ENCODE measurements at places on chromosomes 7 and 10. TPM values are rescaled to one million over a fixed set of nuclear protein-coding genes. Genes with fewer than 3 reads are reported as not detected.

The HSPB1 gene
- 80.7 TPM for total RNA-seq

The FAM20C gene
- 3.6 TPM for total RNA-seq

The SLC26A5 gene
- total RNA-seq, result not detected

The GBX1 gene
- not detected for total RNA-seq

The ANKMY2 gene
- 10.9 TPM for total RNA-seq

The SYNPO2L gene
- total RNA-seq, result not detected

The RET gene
- not detected for total RNA-seq

The CPN1 gene
- not detected for total RNA-seq

The CRYGN gene
- not detected for total RNA-seq

The BAMBI gene
- total RNA-seq, result 1.7 TPM

The PALS2 gene
- total RNA-seq, result 38.2 TPM

The CFAP70 gene
- total RNA-seq, result 1.2 TPM

DNA sequence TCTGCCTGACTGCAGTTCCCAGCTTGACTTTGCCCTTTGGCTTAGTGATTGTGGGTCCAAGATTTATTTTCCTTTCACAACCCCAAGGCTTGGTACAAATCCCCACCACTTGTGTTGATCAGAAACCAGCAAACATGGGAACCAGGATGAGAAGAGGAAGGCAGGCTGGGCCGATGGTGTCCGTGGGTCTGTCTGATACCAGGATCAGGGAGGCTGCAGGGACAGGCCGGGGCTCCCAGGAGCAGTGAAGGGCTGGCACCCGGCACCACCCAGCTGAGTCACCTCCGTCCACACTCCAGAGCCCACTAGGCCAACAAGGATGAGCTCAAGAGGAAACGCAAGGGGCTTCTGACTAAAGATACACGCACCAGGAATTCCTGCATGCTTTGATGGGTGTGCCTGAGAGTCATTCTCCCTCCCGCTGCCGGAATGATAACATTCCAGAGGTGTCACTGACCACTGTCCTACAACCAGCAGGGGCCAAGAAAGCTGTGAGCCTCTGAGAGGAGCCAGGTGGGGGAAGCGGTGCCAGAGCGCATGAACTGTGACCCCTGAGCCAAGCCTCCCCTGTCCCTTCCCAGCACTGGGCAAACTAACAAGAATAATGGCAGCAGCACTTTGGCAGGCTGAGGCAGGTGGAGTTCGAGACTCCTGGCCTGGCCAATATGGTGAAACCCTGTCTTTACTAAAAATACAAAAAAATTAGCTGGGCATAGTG is 29.2 kb upstream of the PROSER2 start:
- H3K27me3 ChIP-seq, result no peaks in the 10 kb centered on the region
- no peak for DNase-seq
- H3K36me3 ChIP-seq, result no peaks in the 10 kb centered on the region
- H3K27ac ChIP-seq, result no peak overlapping the region

DNA sequence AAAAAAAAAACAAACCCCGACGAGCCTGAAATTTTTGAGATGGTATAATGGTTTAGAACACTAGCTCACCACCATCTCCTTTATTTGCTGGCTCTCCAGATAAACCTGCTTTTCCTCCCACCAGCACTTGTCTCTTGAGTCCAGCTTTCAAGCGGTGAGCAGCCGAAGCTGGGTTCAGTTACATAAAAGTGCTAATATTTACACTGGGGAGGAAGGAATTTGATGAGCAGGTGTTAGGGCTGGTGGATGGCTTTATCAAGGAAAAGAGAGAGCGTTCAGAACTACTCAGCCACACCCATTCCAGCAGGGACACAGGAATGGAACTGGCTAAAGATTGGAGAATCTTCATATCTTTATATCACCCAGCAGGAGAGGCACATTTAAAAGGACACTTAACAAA is 6.6 kb upstream of the CALML3 start:
- H3K27me3 ChIP-seq, result no peaks in the 10 kb centered on the region
- H3K4me3 ChIP-seq, result no peak overlapping the region
- DNase-seq, result no peak
- H3K36me3 ChIP-seq, result no peaks in the 10 kb centered on the region
- no peaks in the 10 kb centered on the region for H3K4me1 ChIP-seq
- H3K27ac ChIP-seq, result no peak overlapping the region

GRCh38 chr7:95324431-95324830 is at the start of gene PON1:
Gene PON1 (minus strand): TSS chr7:95324532. CDS start chr7:95324475, 57 bp downstream.
- H3K27ac ChIP-seq, result no peak within 1 kb of the TSS
- H3K36me3 ChIP-seq, result no peaks in the 10 kb centered on the region
- no peak for DNase-seq
- H3K27me3 ChIP-seq, result peaks cover 7% of the 10 kb centered on the region
- H3K4me1 ChIP-seq, result no peaks in the 10 kb centered on the region

- no peaks in the 10 kb centered on the region for H3K36me3 ChIP-seq
- no peak for DNase-seq
- H3K4me1 ChIP-seq, result no peaks in the 10 kb centered on the region
- no peak overlapping the region for H3K4me3 ChIP-seq
- no peak overlapping the region for H3K27ac ChIP-seq
- H3K27me3 ChIP-seq, result no peaks in the 10 kb centered on the region
Measured at GRCh38 chr10:76015245-76015644, 583.8 kb downstream of the LRMDA start.

DNA sequence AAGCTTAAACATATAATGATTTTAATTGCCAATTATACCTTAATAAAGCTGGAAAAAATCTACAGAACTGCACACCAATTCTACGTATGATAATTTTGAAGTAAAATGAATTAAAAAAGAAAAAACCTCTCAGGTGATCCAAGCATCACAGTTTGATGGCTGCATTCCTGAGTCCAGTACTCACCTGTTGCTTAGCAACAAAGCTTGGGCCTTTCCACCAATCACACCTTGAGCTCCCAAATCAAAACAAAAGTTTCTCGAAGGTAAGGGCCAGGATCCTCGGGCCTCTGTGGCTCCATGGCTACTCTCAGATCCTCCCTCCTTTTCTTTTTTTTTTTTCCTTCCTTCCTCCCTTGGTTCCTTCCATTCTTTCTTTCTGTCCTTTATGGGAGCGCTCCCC is 137.2 kb upstream of the PCBD1 start:
- no peak overlapping the region for H3K4me3 ChIP-seq
- H3K36me3 ChIP-seq, result no peaks in the 10 kb centered on the region
- H3K4me1 ChIP-seq, result no peaks in the 10 kb centered on the region

DNA sequence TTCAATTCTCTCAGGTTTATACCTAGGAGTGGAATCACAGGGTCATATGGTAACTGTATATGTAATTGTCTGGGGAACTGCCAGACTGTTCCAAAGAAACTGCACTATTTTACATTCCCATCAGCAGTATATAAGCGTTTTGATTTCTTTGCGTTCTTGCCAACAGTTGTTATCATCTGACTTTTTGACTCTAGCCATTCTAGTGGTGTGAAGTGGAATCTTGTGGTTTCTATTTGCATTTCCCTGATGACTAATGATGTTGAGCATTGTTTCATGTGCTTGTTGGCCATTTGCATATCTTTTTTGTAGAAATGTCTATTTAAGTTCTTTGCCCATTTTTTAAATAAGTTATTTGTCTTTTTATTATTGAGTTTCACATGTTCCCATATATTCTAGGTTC is 44.3 kb upstream of the ZC3HAV1 start:
- H3K36me3 ChIP-seq, result no peaks in the 10 kb centered on the region
- H3K27me3 ChIP-seq, result no peaks in the 10 kb centered on the region
- no peak overlapping the region for H3K4me3 ChIP-seq
- no peak for DNase-seq
- no peak overlapping the region for H3K27ac ChIP-seq

GRCh38 chr10:91575044-91575610 is 57.7 kb downstream of the PPP1R3C start:
- DNase-seq, result no peak
- no peak overlapping the region for H3K4me3 ChIP-seq
- H3K27ac ChIP-seq, result no peak overlapping the region
- H3K36me3 ChIP-seq, result no peaks in the 10 kb centered on the region

- no peaks in the 10 kb centered on the region for H3K27me3 ChIP-seq
- H3K4me1 ChIP-seq, result no peaks in the 10 kb centered on the region
- H3K4me3 ChIP-seq, result no peak overlapping the region
- no peak overlapping the region for H3K27ac ChIP-seq
- H3K36me3 ChIP-seq, result no peaks in the 10 kb centered on the region
Measured at GRCh38 chr7:111499027-111499426, 63.3 kb downstream of the IMMP2L start.

DNA sequence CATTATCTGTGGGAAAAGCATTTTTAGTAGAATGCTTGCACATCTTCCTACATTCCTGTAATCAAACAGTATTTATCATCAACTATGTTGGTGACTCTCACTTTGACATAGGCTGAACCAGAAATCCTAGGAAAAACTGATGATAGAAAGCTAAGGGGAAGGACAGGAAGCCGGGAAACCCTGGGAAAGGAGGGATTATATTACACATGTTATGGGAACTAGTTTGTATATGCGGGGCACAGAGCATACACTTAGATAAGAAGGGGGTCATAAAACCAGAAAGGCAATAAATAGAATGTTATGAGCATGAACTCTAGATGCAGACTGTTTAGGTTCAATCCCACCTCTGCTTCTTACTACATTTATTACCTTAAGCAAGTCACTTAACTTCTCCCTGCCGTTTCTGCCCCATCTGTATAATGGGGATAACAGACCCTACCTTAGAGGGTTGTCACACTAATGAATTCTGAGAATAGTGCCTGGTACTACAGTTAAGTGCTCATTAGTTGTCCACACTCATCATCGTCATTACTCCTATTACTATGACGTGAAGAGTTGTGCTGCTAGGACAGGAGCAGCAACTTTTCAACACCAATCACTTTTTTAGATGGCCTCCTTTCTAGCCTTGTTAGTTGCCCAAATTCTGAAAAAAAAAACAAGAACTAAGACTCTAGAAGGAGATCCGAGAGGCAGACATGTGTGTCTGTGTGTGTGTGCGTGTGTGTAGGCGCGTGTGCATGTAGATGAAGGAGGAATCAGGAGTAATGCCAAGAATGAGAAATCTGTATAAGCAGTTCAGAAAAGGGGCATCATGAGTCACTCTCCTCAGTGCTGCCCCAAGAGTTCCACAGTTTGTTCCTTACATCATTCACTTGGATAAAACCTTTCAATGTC is 52.2 kb downstream of the KMT2C start:
- DNase-seq, result no peak
- H3K27ac ChIP-seq, result no peak overlapping the region
- H3K4me1 ChIP-seq, result peaks cover 12% of the 10 kb centered on the region
- H3K27me3 ChIP-seq, result no peaks in the 10 kb centered on the region
- H3K4me3 ChIP-seq, result no peak overlapping the region

DNA sequence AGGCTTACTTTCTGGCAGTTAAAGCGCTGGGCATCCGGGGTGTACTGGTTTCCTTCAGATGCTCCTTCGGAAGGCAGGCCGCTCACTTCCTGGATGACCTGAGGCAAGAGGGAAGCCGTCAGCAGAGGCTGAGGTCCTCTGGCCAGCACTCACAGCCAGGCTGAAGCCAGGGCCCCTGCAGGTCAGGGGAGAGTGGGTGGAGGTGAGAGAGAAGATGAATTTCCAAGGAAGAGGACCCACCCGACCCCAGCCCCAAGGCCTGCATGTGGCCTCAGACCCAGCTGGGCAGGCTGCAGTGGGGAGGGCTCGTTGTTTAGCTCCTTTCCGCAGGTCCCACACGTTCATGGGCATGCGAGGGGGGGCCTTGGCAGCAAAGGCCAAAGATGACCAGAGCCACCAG is 71.3 kb downstream of the VWA2 start:
- H3K27me3 ChIP-seq, result no peaks in the 10 kb centered on the region
- H3K27ac ChIP-seq, result no peak overlapping the region
- DNase-seq, result no peak
- no peak overlapping the region for H3K4me3 ChIP-seq
- H3K36me3 ChIP-seq, result no peaks in the 10 kb centered on the region

DNA sequence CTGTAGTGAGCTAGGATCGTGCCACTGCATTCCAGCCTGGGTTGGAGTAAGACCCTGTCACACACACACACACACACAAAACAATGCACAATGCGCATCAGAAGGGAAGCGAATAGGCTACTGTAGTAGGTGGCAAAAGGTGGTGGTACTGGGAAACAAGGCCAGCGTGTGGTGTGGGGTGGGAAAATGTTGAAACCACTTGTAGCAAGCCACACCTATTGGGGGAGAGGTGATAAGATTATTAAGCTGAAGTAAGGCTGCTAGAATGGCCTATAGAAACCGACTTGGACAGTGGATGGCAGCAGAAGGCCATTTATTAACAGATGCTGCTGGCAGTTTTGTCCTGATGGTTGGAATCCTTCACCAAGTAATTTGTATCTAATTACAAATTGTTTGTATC is 7.2 kb upstream of the CHCHD1 start:
- peak overlapping the region; percentile 90 for H3K27ac ChIP-seq
- H3K4me1 ChIP-seq, result peaks cover 35% of the 10 kb centered on the region
- peaks cover 26% of the 10 kb centered on the region for H3K36me3 ChIP-seq

DNA sequence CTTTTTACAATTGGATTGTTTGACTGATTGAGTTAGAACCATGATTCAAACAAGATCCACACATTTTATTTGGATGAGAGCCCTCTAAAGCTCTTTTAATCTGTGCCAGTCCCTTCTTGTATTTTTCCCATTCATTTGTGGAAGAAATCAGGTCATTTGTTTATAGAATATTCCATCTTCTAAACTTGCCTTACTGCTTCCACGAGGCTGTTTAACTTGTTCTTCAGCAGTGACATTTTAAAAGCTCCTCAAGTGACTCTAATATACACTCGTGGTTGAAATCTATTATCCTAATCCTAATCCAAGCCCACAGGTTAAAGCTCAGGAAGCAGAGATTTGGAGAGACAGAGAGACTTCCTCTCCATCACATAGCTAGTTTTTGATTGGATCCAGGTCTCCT is 155.4 kb upstream of the SVIL start:
- no peaks in the 10 kb centered on the region for H3K27me3 ChIP-seq
- H3K4me3 ChIP-seq, result no peak overlapping the region
- H3K27ac ChIP-seq, result no peak overlapping the region
- H3K36me3 ChIP-seq, result no peaks in the 10 kb centered on the region
- DNase-seq, result no peak

GRCh38 chr7:140304191-140304799 is 94.0 kb downstream of the SLC37A3 start:
- no peaks in the 10 kb centered on the region for H3K36me3 ChIP-seq
- no peaks in the 10 kb centered on the region for H3K27me3 ChIP-seq
- DNase-seq, result peak; percentile 20
- H3K27ac ChIP-seq, result no peak overlapping the region
- peaks cover 5% of the 10 kb centered on the region for H3K4me1 ChIP-seq

DNA sequence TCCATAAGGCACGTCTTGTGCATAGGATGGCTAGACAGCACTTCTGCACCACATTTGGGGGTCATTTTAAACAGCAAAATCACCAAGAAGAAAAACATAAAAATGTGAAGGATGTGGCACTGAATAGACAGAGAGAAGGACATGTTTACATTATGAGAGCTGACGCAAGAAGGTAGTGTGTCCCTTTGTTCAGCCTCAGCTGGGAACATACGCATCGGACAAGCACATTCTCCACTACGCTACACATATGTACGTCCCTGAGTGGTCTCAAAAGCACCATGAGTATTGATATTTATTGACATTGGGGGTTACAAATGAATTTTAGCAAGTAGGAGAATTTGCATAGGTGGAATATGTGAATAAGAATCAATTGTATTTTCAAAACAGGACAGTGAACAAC is 20.2 kb downstream of the DDC start:
- no peaks in the 10 kb centered on the region for H3K36me3 ChIP-seq
- no peak for DNase-seq
- no peak overlapping the region for H3K4me3 ChIP-seq
- H3K4me1 ChIP-seq, result no peaks in the 10 kb centered on the region

GRCh38 chr10:22410394-22410793 is 65.1 kb downstream of the SPAG6 start:
- DNase-seq, result no peak
- no peaks in the 10 kb centered on the region for H3K4me1 ChIP-seq
- no peak overlapping the region for H3K27ac ChIP-seq
- no peaks in the 10 kb centered on the region for H3K27me3 ChIP-seq
- H3K36me3 ChIP-seq, result no peaks in the 10 kb centered on the region
- H3K4me3 ChIP-seq, result no peak overlapping the region
